ENCODE measurements at places on chromosomes 6 and 20.

DNA sequence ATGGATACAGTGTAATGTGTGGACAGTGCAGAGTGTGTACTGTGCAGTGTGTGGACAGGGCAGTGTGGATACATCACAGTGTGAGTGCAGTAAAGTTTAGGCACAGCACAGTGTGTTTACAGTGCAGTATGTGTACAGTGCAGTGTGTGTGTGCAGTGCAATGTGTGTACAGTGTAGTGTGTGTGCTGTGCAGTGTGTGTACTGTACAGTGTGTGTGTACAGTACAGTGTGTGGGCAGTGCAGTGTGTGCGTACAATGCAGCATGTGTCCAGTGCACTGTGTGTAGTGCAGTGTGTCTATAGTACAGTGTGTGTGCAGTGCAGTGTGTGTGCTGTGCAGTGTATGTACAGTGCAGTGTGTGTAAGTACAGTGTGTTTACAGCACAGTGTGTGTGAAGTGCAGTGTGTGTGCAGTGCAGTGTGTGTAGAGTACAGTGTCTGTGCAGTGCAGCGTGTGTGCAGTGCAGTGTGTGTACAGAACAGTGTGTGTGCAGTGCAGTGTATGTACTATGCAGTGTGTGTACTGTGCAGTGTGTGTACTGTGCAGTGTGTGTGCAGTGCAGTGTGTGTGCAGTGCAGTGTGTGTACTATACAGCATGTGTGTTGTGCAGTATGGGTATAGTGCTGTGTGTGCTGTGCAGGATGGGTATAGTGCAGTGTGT is 385.2 kb downstream of the KIF16B start:
- DNase-seq = no peak

DNA sequence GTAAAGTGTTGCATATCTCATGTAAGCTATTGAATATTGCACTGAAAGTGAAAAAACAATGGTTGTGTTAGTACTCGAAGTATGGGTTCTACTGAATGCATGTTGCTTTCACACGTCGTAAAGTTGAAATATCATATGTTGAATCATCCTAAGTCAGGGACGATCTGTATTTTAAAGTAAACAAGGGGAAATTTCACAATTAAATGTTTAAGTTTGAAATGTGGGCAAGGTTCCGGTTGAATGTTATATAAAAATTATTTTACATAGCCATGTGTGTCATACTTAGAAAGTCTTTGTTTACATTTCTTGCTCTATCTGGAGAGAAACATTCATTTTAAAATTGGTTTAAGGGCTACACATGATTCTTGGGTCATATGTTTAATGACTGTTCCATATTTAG is 76.8 kb downstream of the AKAP7 start:
- no peak for DNase-seq

DNA sequence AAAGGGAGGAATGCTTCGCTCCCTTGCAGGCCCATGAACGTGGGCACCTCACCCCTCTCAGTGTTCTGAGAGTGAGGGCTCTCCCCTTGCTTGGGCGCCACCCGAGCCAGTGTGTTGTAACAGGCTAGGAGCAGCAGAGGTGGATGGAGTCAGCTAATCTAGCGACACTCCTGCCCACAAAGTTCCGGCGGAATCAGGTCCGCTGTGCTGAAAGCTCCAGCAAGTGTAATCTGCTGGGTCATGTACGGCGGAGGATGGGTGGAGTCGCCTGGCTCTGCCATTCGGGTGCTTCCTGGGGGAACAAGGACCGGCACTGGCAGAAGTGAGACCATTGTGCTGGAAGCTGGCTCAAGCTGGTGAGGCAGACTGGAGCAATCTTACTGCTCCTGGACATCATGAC is 1310.1 kb downstream of the EPHA7 start:
- no peak for DNase-seq

- no peak for DNase-seq
Observed at GRCh38 chr20:48405909-48406308, 421.9 kb downstream of the PREX1 start.

DNA sequence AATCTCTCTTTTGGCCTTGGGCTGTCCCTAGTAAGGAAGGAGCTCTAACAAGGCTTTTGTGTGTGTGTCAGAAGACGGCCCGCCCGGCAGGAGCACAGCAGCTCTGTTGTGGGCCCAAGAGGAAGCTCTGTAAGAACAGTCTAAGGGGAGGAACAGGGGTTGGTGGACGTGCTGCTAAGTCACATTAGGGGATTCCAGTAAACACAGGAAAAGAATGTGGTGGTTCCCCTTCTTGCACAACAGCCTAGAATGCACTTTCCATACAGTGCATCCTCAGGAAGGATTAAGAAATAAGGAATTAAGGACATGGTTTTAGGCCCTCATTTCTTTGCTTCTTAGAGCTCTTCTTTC is 114.5 kb downstream of the RNF144B start:
- DNase-seq = peak; percentile 30

DNA sequence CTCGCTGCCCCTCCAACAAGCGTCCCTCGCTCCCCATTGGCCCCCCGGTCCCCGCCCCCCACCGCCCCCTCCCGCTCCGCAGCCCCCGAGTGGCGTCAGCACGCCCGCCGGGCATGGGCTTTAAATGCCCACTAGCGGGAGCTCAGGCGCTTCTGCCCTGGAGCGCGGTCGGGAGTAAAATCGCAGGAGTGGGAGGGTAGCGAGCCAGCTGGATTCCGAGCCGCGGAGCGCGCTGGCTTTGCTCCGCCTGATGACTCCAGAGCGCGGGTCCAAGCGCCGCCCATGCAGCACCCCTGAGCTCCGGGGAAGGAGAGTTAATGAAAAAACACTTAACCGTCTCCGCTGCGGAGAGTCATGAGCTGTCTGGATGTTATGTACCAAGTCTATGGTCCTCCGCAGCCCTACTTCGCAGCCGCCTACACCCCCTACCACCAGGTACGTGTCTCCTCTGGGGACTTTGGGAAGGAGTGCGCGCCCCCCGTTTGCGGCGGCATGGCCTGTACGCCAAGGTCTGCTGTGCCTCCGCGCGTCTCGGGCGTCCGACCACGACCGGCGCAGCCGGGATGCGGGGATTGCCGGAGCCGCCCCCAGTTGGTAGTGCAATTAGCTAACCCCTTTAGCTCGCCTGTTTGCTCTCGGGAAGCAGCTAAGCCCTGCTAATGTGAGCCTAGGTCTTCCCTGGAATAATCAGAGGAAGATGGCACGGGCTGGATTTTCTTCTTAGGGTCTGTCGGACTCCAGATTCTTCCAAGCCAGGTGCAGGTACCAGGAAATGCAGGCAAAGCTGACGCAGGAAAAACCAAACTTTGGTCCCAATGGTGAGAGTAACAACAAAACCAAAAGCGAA is at the start of gene VGLL2:
VGLL2 (plus strand) TSS at position 149 of the 847 bp plus-strand sequence; CDS start at position 355, 206 bp downstream.
- peak; percentile 29 for DNase-seq

DNA sequence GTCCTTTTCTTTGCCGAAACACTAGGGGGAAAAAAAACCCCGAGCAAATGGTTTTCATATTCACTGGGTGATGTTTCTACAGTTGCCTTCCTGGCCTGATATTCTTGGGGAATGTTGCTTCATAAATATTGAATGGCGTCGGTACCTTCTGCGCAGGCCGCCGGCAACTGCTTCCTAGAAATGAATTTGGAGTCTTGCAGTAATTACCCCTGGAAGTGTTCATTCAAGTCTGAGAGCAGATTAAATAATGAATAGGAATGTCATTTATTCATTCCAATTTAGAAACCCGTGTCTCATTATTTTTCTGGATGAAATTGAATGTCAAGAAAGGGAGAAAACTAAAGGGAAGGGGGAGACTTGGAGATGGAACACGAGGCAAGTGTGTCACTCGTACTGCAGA is 179.4 kb upstream of the KCNG1 start:
- DNase-seq = no peak

All from astrocyte of the spinal cord (primary cell).